ENCODE measurements at places on chromosomes 12 and 14.

- H3K4me3 ChIP-seq = no peak overlapping the region
- no peaks in the 10 kb centered on the region for H3K4me1 ChIP-seq
- H3K27me3 ChIP-seq = no peaks in the 10 kb centered on the region
- H3K27ac ChIP-seq = no peak overlapping the region
Observed at GRCh38 chr14:46769292-46769691, 117.7 kb upstream of the RPL10L start.

DNA sequence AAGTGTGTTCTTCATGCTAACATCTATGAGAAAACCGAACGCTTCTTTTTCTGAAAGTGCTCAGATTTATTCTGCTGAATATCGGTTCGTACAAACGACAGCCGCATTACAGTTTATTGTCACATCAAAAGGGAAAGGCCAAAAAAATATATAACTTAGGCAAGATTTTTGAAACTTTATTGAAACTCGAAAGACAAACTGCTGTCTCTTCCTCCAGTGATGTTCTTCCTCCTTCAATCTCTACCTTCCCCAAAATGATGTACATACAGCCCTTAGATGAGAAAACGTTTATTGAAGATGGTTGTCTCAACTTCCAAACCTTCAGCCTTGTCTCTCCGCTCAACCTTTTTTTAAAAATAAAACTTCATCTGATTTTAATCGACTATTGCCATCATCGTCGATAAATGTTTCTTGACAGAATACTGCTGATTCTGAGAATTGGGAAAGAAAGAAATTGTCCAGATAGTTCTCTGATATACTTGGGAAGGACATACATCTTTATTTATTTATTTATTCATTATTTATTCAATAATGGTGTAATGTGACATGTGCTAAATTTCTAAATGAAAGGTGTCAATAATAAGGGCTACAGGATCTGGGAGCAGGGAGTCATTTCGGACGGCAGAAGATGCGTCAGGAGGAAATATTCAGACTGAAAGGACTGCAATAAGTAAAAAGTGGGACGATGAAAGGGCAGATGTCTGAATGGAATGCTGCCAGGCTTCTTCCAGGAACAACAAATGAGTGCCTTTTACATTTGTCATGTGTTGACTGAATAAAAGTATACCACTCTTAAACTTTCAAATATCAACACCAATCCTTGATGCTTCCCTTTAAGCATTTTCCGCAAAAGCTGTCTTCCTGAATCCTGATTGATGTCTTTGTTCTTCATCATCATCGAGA, 817 bp upstream of the MDM1 start:
- H3K27me3 ChIP-seq = no peaks in the 10 kb centered on the region
- peak overlapping the region; percentile 75 for H3K27ac ChIP-seq
- DNase-seq = no peak
- peak overlapping the region; percentile 85 for H3K4me3 ChIP-seq
- no peaks in the 10 kb centered on the region for H3K4me1 ChIP-seq

GRCh38 chr12:54384591-54385041, at the start of gene ZNF385A:
ZNF385A (minus strand) TSS chr12:54384733; CDS start chr12:54384514, 219 bp downstream.
- H3K4me3 ChIP-seq = no peak within 1 kb of the TSS
- peak within 1 kb of the TSS; percentile 24 for H3K27ac ChIP-seq
- H3K27me3 ChIP-seq = no peaks in the 10 kb centered on the region
- no peaks in the 10 kb centered on the region for H3K4me1 ChIP-seq

GRCh38 chr12:83197483-83197914, 510.8 kb downstream of the TMTC2 start:
- no peaks in the 10 kb centered on the region for H3K27me3 ChIP-seq
- DNase-seq = no peak

- H3K4me3 ChIP-seq = no peak overlapping the region
- no peak overlapping the region for H3K27ac ChIP-seq
- DNase-seq = no peak
- H3K36me3 ChIP-seq = no peaks in the 10 kb centered on the region
- H3K27me3 ChIP-seq = no peaks in the 10 kb centered on the region
- no peaks in the 10 kb centered on the region for H3K4me1 ChIP-seq
Observed at GRCh38 chr12:92019491-92020277, 126.0 kb downstream of the BTG1 start.

DNA sequence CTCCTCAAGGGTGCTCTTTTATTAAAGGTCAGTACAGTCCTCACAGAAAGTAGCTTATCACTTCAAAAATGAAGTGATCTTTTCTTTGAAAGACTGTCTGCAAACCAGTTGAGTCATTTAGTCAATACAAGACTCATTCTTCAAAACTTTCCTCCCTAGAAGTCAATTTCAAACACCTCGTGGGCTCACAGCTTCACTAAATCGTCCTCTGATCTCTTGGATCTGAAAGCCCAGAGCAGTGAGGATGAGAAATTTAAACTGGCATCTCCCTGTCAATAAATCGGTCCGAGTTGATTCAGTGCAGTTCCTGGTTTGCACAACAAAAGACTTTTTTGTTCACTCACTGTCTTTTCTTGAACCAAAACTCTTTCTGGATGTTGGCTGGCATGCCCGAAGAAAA, 44.5 kb downstream of the NUAK1 start:
- peak overlapping the region; percentile 86 for H3K27ac ChIP-seq
- H3K27me3 ChIP-seq = no peaks in the 10 kb centered on the region
- H3K4me3 ChIP-seq = no peak overlapping the region
- no peak for DNase-seq
- peaks cover 66% of the 10 kb centered on the region for H3K4me1 ChIP-seq

DNA sequence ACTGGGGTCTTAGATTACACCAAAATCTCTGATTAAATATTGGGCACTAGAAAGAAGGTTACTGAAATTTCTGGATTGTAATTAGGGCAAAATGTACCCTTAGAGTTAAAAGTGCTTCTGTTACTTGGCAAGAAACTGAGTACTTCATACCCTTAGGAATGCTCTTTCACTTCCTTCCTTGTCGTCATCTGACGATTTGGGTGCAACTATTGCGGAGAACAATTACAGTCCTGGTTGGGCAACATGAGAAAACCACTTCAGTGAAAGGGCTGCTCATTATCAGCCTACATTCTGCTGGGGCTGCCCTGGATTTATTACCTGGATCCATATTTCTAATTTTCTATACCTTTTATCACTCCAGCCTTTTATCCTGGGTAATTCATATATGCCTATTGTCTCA, 348.5 kb upstream of the MDGA2 start:
- H3K36me3 ChIP-seq = no peaks in the 10 kb centered on the region
- no peak overlapping the region for H3K4me3 ChIP-seq
- H3K4me1 ChIP-seq = no peaks in the 10 kb centered on the region
- H3K27me3 ChIP-seq = no peaks in the 10 kb centered on the region
- no peak overlapping the region for H3K27ac ChIP-seq

GRCh38 chr12:49824895-49825294, 3.3 kb downstream of the NCKAP5L start:
- no peak for DNase-seq
- H3K4me3 ChIP-seq = no peak overlapping the region
- peaks cover 60% of the 10 kb centered on the region for H3K4me1 ChIP-seq
- no peaks in the 10 kb centered on the region for H3K36me3 ChIP-seq
- no peaks in the 10 kb centered on the region for H3K27me3 ChIP-seq
- no peak overlapping the region for H3K27ac ChIP-seq

- no peaks in the 10 kb centered on the region for H3K27me3 ChIP-seq
- no peaks in the 10 kb centered on the region for H3K36me3 ChIP-seq
- no peak overlapping the region for H3K27ac ChIP-seq
Observed at GRCh38 chr12:72673853-72674252, 401.7 kb downstream of the TRHDE start.

GRCh38 chr12:51922146-51922545, 14.8 kb downstream of the ACVRL1 start:
- peak; percentile 55 for DNase-seq
- H3K36me3 ChIP-seq = no peaks in the 10 kb centered on the region
- H3K27me3 ChIP-seq = no peaks in the 10 kb centered on the region

DNA sequence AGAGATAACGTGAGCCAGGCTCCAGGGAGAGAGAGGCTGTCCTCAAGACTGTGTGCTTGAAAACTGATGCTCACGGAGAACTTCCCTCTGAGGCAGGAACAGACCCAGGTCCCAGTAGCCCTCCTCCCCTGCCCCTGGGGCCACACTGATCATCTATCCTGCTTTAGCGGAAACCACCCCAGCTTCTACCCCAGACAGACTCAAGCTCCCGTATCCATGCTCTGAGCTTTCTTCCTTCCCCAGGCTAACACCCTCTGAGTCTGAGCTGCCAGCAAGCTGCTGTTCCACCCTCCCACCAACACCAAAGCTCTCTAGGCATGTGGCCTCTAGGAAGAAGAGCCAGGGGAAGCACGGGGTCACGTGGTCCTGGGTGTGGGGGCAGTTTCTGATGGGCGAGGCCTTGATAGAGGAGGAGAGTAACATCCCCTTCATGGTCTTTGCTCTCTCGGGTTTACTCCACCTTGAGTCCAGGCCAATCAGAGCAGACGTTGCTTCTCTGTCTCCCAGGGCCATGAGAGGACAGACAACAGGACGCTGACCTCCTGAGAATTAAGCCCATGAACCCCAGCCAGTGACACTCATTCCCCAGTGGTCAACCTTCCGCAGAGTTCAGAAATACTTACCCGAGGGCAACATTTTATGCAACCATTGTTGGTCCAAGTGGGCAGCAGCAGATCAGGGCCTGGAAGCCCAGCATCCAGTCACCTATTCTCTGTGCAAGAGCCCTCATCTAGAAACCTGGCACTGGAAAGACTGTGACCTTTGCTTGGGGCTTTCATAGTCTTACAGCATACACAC, 1.4 kb downstream of the PCK2 start:
- DNase-seq = peak; percentile 71
- peak overlapping the region; percentile 94 for H3K4me3 ChIP-seq
- H3K27ac ChIP-seq = peak overlapping the region; percentile 99
- peaks cover 23% of the 10 kb centered on the region for H3K4me1 ChIP-seq
- H3K27me3 ChIP-seq = no peaks in the 10 kb centered on the region

All from tibial artery (tissue), 4 donors.